A549 treated with ZK216348 at 1 μM for 4 hours (cell line): ENCODE measurements at places on chromosomes 4 and X. TPM values are rescaled to one million over a fixed set of nuclear protein-coding genes. Genes with fewer than 3 reads are reported as not detected.

Gene MAGEB16
- not detected in 5 replicates for total RNA-seq

Gene GAB1
- 2.2 to 2.7 TPM (median 2.4 TPM) in 5 replicates for total RNA-seq

Gene GYG2
- 3.7 to 4.8 TPM (median 4.0 TPM) in 5 replicates for total RNA-seq

Gene MAGEC1
- total RNA-seq = 0.15 TPM in 1 of 5 replicates, not detected in the others

Gene SMR3B
- total RNA-seq = not detected in 5 replicates

Gene CNKSR2
- total RNA-seq = 2.5 to 5.3 TPM (median 3.1 TPM) in 5 replicates

Gene BEX5
- total RNA-seq = not detected in 5 replicates

Gene DMRTC1
- not detected in 5 replicates for total RNA-seq

Gene PPBP
- not detected in 5 replicates for total RNA-seq

Gene CLDN22
- total RNA-seq = not detected in 5 replicates

Gene SFRP2
- not detected in 5 replicates for total RNA-seq

Gene MAGEA4
- total RNA-seq = not detected in 5 replicates

Gene SLC10A4
- total RNA-seq = 4.3 to 9.3 TPM (median 8.2 TPM) in 5 replicates

Gene TMPRSS11D
- total RNA-seq = not detected in 5 replicates

Gene SATL1
- not detected in 5 replicates for total RNA-seq

Gene TRPC5OS
- not detected in 5 replicates for total RNA-seq

Gene NLRP2B
- not detected in 5 replicates for total RNA-seq

Gene PRDM8
- total RNA-seq = 0.14 to 0.63 TPM (median 0.27 TPM) in 5 replicates

Gene ZFP92
- total RNA-seq = 0.46 to 0.77 TPM (median 0.54 TPM) in 5 replicates

Gene ADH1C
- total RNA-seq = not detected in 5 replicates

Gene NSG1
- total RNA-seq = 3.2 to 6.3 TPM (median 4.5 TPM) in 5 replicates

Gene CT45A10
- 0.33 TPM in 1 of 5 replicates, not detected in the others for total RNA-seq

Gene JADE3
- total RNA-seq = 9.5 to 14.5 TPM (median 13.6 TPM) in 5 replicates

Gene GC
- total RNA-seq = not detected in 5 replicates

Gene HELT
- not detected in 5 replicates for total RNA-seq

Gene PPP2R2C
- 26.6 to 40.8 TPM (median 36.9 TPM) in 5 replicates for total RNA-seq

Gene GIMD1
- total RNA-seq = not detected in 5 replicates

Gene TEX13D
- total RNA-seq = not detected in 5 replicates

Gene GPM6B
- 0.04 to 0.11 TPM in 2 of 5 replicates, not detected in the others for total RNA-seq

Gene FRMD7
- total RNA-seq = not detected in 5 replicates

Gene SMR3A
- not detected in 5 replicates for total RNA-seq

Gene JAKMIP1
- not detected in 5 replicates for total RNA-seq

Gene FREM3
- total RNA-seq = not detected in 5 replicates

Gene ARHGAP36
- total RNA-seq = not detected in 5 replicates

Gene EFNB1
- 5.8 to 10.7 TPM (median 9.8 TPM) in 5 replicates for total RNA-seq

Gene CYLC1
- not detected in 5 replicates for total RNA-seq

Gene BEND4
- not detected in 5 replicates for total RNA-seq

Gene RASSF6
- total RNA-seq = 0.50 to 1.2 TPM (median 0.80 TPM) in 5 replicates

Gene RIBC1
- total RNA-seq = 0.86 to 1.5 TPM (median 1.3 TPM) in 5 replicates

Gene MID2
- 6.4 to 10.3 TPM (median 8.5 TPM) in 5 replicates for total RNA-seq

Gene DCAF12L1
- total RNA-seq = not detected in 5 replicates

Gene PRAF2
- 37.3 to 50.2 TPM (median 43.8 TPM) in 5 replicates for total RNA-seq

Gene LRP2BP
- total RNA-seq = 0.05 to 0.28 TPM (median 0.17 TPM) in 4 of 5 replicates, not detected in the other

Gene TEX13C
- total RNA-seq = not detected in 5 replicates

Gene C4orf36
- 0.51 to 2.0 TPM (median 1.4 TPM) in 5 replicates for total RNA-seq

Gene ASB9
- total RNA-seq = 18.4 to 21.6 TPM (median 19.7 TPM) in 5 replicates

Gene SPACA5
- total RNA-seq = not detected in 5 replicates

Gene FAM13A
- total RNA-seq = 4.0 to 6.7 TPM (median 5.5 TPM) in 5 replicates

Gene CT55
- not detected in 5 replicates for total RNA-seq

Gene ETDB
- total RNA-seq = not detected in 5 replicates

Gene FAM156B
- total RNA-seq = 7.2 to 18.8 TPM (median 9.4 TPM) in 5 replicates
